ENCODE measurements at places on chromosomes 1 and 21. TPM values are rescaled to one million over a fixed set of nuclear protein-coding genes. Genes with fewer than 3 reads are reported as not detected.

The S100A7A gene
- not detected for total RNA-seq

The CAMK1G gene
- 1.0 TPM for total RNA-seq

The EIF2D gene
- total RNA-seq = 36.1 TPM

The TSTD1 gene
- total RNA-seq = 60.9 TPM

The RASSF5 gene
- 1.8 TPM for total RNA-seq

The C8A gene
- not detected for total RNA-seq

The DDR2 gene
- 2.1 TPM for total RNA-seq

The KRTAP19-3 gene
- not detected for total RNA-seq

The PLA2G2C gene
- total RNA-seq = not detected

The FCRLA gene
- total RNA-seq = not detected

The KLF17 gene
- not detected for total RNA-seq

The ATP6V0B gene
- total RNA-seq = 105 TPM

The KCNK1 gene
- total RNA-seq = 10.8 TPM

The GCSAML gene
- not detected for total RNA-seq

The DENND2D gene
- 0.58 TPM for total RNA-seq

The ATAD3C gene
- 2.0 TPM for total RNA-seq

The CYP4A11 gene
- total RNA-seq = not detected

The TTC24 gene
- total RNA-seq = not detected

The FAM163A gene
- 0.13 TPM for total RNA-seq

The C8B gene
- not detected for total RNA-seq

Measured in H1 (cell line).